ENCODE measurements at places on chromosomes 11 and 22. TPM values are rescaled to one million over a fixed set of nuclear protein-coding genes. Genes with fewer than 3 reads are reported as not detected.
A peak's percentile ranks its signal among the peaks of the same experiment; 100 is the strongest.

EFCAB6 gene
- not detected for polyA plus RNA-seq

TSPAN18 gene
- not detected for polyA plus RNA-seq

SNX32 gene
- 0.40 TPM for polyA plus RNA-seq

FGF19 gene
- not detected for polyA plus RNA-seq

FGF3 gene
- not detected for polyA plus RNA-seq

CALCB gene
- not detected for polyA plus RNA-seq

ELFN2 gene
- polyA plus RNA-seq, result not detected

ANGPTL5 gene
- polyA plus RNA-seq, result not detected

AMOTL1 gene
- 0.46 TPM for polyA plus RNA-seq

OR6T1 gene
- polyA plus RNA-seq, result not detected

DNA sequence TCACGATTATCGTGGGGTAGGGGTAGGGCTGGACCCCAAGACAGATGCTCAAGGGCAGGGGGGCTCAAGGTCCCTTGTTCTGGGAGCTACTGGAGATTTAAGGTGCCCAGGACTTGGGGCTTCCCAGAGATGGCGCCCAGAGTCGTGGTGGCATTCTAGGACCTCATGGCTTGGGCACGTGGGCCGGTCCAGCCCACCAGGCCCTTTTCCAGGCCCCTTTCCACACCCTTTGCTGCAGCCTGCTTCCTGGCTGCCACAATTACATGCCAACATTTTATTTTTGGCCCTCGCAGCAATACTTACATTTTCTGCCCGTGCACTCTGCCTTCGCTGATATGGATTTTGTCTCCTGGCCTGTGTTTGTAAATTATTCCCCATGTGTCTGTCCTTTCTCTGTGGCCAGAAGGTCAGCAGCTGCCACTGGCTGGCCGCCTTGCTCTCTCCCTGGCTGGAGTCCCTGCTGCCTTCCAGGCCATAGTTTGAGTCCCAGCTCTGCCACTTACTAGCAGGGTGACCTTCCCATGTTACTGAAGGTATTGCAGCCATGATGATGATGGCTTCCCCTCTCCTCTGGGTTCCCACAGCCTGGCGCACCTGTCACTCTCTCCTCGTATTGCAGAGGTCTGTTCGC lies 11.2 kb downstream of the MB start:
- no peak for DNase-seq

- DNase-seq, result no peak
Measured at GRCh38 chr11:27089746-27090145, 49.1 kb downstream of the BBOX1 start.

DNA sequence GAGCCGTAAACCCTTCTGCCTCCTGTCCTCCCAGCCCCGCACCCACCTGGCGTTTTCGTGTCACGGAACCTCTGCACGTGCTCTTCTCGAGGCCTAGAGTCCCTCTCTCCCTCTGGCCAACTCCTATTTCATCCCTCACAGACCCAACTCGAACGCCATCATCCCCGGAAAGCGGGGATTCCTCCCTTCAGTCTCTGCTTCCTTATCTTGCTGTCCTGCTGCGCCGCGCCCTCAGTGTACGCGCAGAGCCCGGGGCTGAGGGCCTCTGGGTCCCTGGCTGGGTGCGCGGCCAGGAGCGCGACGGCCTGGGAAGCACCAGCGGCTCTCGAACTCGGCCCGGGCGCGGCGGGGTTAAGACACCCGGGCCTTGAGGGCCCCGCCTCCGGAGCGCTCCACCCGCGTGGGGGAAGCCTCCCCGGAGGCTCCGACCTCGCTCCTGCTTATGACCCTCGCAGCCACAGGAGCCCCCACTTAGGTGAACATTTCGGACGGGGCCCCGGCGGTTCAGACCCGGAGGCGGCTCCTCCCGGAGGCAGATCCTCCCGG lies 398 bp upstream of the ATG16L2 start:
- DNase-seq, result peak; percentile 84

DNA sequence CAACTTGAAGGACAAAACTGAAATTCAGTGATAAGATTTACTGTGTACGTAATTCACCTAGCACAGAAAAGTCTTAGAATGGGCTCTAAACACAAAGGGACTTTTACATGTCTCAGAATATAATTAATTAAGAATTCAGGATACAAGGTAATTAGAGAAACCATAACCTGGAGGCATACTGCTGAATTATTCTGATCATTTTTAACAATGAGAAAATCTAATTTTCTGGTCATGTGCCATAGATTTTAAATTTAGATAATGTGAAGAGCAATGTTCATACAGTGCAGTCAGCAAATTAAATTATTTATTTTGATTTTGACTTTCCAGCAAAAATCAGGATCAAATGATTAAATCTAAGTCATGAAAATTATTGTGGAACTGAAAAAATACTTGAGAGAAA lies 67.0 kb upstream of the MTNR1B start:
- no peak for DNase-seq

- DNase-seq, result no peak
Measured at GRCh38 chr22:44901301-44901700, 108.5 kb downstream of the PHF21B start.

GRCh38 chr11:111305162-111305802 lies 6.9 kb downstream of the POU2AF3 start:
- no peak for DNase-seq

GRCh38 chr22:23518376-23519187 lies 61.5 kb downstream of the IGLL1 start:
- peak; percentile 6 for DNase-seq

- DNase-seq, result no peak
Measured at GRCh38 chr11:2208691-2209369, 37.2 kb upstream of the TH start.

GRCh38 chr11:123674297-123674696 lies 19.9 kb upstream of the SCN3B start:
- DNase-seq, result no peak

DNA sequence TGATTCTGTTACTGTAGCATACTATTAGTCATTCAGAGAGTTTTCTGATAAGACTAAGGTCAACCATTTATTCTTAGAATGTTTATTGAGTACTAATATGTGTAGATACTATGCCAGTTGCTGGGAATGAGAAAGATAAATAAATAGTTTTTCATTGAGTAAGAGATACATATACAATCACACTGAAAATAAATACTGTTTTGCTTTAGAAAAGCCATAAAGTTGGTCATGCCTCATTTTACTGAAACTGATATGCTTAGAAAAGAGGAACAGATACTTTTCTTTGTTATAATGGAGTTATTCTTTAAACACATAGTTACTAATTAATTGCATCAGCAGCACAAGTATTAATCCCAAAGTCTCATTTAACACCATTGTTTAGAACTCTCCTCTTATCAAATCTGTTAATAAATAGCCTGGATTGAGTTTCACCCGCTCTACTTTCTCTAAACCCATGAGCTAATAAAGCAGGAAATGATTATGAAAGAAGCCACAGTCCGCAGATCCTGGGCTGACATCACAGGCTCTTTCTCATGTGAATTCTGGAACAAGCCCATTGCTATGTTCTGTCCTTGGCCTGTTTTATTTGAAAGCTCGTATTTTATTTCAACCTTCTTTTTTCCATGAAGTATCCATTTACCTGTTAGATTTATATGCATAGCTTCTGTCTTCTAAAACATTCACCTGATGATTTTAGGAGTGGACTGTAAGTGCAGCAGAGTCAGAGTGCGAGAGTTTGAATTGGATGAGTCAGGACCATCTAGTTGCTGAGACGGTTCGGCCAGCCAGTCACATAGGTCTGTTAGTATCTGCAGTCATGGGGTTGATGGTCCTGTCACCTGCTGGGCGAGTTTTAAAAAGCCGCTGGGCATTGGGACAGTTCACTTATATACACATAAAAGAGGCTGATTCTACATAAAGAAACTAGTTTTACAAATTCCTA lies 35.5 kb downstream of the PIWIL4 start:
- peak; percentile 96 for DNase-seq

DNA sequence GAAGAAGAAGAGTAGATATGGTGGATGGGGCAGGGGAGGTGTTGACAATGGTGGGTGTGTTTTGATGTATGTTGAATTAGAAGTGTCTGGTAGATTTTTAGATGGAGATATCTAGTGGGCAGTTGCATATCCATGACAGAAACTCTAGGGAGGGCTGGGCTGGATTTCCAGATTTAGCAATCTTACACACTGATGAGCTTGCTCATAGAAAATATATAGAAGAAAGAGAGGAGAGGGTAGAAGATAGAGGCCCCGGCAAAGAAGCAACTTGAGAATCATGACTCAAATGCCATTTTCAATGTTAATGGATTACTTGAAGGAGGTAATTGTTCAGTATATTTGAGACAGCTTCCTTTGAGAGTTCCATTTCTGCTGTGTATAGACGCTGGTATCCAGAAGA lies 8.2 kb downstream of the REXO2 start:
- DNase-seq, result no peak

- no peak for DNase-seq
Measured at GRCh38 chr11:111308140-111308539, 9.8 kb downstream of the POU2AF3 start.

GRCh38 chr11:99069856-99070444 lies 49.2 kb downstream of the CNTN5 start:
- no peak for DNase-seq

- DNase-seq, result no peak
Measured at GRCh38 chr11:69335007-69335780, 41.2 kb downstream of the MYEOV start.
